ENCODE measurements at places on chromosomes 12 and 14.

DNA sequence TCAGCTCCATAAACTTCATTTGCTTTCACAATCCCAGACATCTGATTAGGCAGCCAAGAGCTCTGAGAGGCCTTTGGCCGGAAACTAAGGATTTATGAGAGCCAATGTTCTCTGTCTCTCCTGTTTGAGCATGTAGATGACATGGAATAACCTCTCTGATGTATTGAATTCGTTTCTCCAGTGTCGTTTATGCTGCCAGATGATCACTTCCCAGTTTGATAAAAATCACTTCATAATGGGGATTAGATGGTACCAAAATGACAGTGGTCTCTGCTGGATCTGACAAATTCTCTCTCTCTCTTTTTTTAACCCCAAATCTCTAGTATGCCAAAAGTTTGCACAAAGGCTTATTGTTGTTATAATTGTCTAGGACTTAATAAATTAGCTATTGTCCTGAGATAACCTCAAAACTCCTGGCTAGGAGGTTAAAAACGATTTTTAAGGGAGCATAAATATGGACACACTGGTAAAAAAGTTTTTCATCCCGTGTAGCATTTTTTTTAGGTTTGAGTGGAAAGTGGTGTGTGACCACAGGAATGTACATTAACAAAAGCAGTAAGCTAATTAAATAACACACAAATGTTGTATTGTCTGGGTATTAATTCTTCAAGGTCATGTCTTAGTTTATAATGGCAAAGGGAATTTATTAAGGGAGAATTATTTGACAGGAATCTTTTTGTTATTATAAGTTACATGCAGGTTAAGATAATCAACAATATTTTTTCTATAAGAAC is 82.6 kb upstream of the USP44 start:
- DNase-seq = no peak

GRCh38 chr12:12734561-12735071 is 17.4 kb downstream of the CDKN1B start:
- no peak for DNase-seq

DNA sequence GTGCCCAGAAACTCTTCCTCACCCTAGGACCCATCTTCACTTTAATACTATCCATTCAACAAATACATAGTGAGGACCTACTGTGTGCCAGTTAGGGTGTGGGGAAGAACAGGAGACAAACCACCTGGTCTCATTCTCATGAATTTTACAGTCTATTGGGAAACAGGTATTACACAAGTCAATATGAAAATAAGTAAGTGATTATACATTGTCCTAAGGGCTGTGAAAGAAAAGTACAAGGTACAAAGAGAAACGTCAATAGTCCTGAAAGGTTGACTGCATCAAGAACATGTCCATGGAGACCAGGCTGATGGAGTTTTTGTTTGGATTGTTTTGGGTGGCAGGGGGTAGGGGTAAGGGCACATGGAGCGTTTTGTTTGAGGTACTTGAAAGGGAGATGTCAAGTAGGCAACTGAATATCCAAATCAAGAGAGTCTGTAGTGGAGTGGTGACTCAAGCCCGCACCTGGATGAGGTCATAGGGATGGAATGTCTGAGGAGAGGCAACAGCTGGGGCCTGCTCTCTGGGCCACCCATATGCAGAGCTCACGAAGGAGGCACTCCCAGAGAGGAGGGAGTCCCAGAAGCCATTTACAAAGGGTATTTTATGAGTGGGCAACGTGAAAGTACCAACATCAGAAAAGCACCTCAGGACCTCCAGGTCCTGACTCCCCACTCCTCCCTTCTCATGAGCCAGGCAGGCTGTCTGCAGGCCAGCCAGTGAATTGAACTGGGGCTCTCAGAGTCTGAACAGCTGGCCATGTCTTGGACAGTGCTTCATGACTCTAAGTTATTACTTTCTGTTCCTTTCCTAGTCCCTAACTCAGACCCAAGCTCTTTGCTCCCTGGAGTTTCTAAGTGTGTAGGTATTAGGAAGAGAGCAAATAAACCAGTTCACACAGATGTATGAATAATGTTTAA is 272.0 kb downstream of the ZFP36L1 start:
- DNase-seq = no peak

GRCh38 chr12:67427336-67427735 is 158.2 kb downstream of the CAND1 start:
- DNase-seq = no peak

GRCh38 chr12:24947541-24948419 is 1.1 kb downstream of the BCAT1 start:
- DNase-seq = no peak

GRCh38 chr12:103901518-103902173 is 28.6 kb upstream of the HSP90B1 start:
- DNase-seq = no peak

All from G401 (cell line).